ENCODE measurements at places on chromosomes 7 and 10. TPM values are rescaled to one million over a fixed set of nuclear protein-coding genes. Genes with fewer than 3 reads are reported as not detected.

CPVL gene
- polyA plus RNA-seq, result 28.6 TPM

TBX20 gene
- polyA plus RNA-seq, result 0.08 TPM

HOXA10 gene
- polyA plus RNA-seq, result not detected

PRKG1 gene
- polyA plus RNA-seq, result 5.0 TPM

OR2A42 gene
- 0.09 TPM for polyA plus RNA-seq

NKX1-2 gene
- 12.7 TPM for polyA plus RNA-seq

ABCB4 gene
- polyA plus RNA-seq, result 0.54 TPM

SLC12A9 gene
- 31.4 TPM for polyA plus RNA-seq

SUGCT gene
- polyA plus RNA-seq, result 1.3 TPM

NAT16 gene
- 0.26 TPM for polyA plus RNA-seq

All from H1 (cell line).